Mesothelial cell of epicardium (in vitro differentiated cells): ENCODE measurements at places on chromosomes 1 and 21.
A peak's percentile ranks its signal among the peaks of the same experiment; 100 is the strongest.

DNA sequence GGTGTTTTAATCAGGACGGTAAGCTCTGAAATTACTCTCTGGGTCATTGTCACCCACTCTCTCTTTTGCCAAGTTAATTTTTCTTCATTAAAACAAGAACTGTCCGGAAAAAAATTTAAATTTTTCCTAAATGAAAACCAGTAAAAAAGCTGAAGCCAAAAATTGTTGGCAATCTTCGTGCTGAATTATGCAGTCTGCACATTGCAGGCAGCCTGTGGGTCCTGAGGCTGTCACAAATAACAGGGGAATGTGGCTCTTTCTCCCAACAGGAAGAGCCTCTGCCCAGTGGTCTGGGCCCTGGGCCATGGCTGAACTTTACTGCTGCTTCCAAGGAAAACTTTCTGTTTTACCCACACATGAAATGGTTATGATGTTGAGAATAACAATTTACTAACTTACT, 153.9 kb upstream of the SPAG17 start:
- DNase-seq, result no peak

DNA sequence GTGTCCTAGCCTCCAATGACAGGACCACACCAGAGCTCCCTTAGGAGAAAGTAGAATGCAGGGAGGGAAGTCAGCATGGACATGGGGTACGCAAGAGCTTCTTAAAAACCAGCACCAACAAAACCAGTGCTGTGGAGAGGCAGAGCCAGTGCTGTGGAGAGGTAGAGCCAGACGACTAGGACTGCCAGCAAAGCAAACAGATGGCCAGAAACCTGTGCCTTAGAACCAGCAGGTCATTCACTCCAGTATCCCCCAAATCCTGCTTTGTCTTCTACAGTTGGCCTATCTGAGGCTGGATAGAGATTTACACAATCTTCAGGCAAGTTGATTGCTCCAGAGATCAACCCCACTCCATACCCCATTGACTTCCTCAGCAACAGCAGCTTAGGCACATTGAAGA, 459.9 kb upstream of the CAMK1G start:
- no peak for DNase-seq

GRCh38 chr1:219917281-219917680, 11.1 kb downstream of the SLC30A10 start:
- DNase-seq, result no peak

DNA sequence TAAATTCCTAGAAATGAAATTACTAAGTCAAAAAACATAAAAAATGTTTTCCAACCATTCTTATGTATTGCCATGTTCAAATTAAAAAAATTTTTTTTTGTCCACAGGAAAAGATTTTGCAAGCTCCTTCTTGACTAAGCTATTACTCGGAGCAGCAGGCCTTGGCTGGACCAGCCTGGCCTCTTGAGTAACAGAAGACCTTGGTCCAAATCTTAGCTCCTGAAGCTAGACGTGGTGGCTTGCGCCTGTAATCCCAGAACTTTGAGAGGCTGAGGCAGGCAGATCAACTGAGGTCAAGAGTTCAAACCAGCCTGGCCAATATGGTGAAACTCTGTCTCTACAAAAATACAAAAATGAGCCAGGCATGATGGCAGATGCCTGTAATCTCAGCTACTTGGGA, 77.6 kb downstream of the CLSTN1 start:
- DNase-seq, result no peak

- no peak for DNase-seq
These were observed 13.0 kb upstream of the ST6GALNAC5 start for GRCh38 chr1:76854255-76854654.

DNA sequence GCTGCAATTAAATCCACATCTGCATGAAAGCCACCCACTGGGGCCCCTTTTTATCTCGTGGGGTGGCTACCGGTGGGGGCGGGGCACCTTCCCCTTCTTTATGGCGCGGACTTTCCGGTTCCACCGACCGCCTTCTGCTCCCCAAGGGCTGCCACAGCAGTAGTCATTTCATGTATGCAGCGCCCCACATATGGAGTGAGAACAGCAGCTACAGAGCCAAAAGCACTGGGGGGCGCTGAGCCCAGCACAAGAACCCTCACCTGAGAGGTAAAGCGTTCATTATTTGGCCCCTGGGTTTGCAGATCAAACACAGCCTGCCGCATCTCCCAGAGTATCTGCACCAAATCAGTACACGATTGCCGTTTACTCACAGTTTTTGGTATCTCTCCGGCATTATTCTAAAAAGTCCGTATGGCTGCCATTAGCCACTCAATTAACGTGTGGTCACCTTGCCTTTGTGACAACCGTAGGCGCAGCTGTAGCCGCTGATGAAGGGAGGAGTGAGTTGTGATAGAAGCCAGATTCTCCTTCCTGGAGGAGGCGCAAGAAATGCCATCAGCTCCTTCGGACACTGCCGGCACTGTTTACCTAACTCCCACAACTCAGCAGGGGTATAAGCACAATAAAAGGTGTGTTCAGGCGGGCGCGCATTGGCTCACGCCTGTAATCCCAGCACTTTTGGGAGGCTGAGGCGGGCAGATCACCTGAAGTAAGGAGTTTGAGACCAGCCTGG, 30.4 kb upstream of the CR2 start:
- no peak for DNase-seq

DNA sequence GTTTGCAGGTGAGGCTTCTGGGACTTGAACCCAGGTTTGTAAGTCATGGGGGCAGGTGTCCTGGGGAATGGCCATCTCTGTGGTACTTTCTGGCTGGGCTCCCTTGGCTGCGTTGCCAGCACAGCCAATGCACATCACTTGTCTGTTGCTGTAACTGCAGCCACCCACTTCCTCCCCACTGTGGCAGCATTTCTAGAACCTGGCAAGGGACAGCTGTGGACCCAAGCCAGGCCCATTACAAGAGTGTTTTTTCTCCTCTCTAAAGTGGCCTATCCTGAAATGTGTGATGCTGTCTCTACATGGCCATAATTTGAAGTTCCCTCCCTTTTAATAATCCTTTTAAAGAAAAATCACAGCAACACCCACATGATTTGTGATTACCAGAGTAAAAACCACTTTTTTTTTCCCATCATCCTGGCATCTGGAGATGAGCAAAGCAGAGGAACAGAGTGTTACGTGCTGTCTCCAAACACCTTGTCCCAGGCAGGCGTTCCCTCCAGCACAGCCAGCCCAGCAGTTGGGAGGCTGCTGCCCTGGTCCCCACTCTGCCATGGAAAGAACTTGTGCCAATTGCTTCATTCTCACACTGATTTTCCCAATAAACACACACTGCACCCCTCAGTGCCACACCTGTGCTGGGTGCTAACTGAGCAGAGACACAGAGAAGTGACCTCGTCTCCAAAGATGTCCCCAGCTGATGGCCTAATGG, 360.6 kb upstream of the USP24 start:
- no peak for DNase-seq

- DNase-seq, result no peak
These were observed 53.3 kb downstream of the ARHGEF16 start for GRCh38 chr1:3507636-3508275.

- no peak for DNase-seq
These were observed 964.6 kb upstream of the B3GALT2 start for GRCh38 chr1:194151056-194151455.

- DNase-seq, result peak; percentile 65
These were observed 14.0 kb downstream of the RHBG start for GRCh38 chr1:156383023-156383422.

DNA sequence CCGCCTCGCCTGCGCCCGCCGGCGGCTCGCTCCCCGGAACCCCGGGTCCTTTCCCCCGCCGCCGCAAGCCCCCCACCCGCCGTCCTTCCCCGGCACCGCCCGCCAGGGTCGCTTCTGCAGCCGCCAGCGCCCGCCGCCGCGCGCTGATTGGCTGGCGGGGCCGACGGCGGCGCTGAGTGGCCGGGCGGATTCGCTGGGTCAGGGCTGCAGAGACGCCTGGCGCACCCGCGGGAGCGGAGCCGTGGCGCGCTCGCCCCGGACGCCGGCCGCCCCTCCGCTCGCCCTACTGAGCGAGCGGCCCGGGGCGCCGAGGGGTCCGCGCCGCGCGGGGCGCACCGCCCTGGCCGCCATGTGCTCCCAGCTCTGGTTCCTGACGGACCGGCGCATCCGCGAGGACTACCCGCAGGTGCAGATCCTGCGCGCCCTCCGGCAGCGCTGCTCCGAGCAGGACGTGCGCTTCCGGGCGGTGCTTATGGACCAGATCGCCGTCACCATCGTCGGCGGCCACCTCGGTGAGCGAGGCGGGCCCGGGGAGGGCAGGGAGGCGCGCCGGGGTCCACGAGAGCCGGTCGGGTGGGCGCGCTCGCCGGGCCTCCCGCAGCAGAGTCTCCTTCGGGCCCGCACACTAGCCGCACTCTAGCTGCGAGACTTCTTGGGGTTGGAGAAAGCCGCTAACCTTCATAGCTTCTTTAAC, at the start of gene RIMKLA:
TSS of gene RIMKLA (plus strand) at position 207 of the 694 bp plus-strand sequence. CDS start at position 350, 143 bp downstream.
- peak; percentile 73 for DNase-seq

GRCh38 chr1:162028726-162029125, 5.1 kb upstream of the OLFML2B start:
- no peak for DNase-seq

GRCh38 chr1:2199042-2199810, 4.7 kb upstream of the FAAP20 start:
- DNase-seq, result no peak

DNA sequence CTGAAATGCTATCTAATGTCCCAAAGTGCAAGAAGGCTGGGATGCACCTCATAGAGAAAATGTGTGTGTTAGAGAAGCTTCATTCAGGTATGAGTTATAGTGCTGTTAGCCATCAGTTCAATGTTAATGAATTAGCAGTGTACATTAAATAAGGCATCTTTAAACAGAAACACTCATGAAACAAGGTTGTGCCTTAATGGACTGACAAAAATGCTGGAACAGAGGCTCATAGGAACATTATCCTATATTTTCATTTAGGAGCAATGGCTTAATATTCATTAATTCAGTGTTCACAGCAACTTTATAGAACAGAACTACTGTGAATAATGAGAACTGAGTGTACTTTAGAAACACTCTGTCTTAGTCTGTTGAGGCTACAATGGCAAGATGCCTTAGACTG, 15.2 kb upstream of the FAM89A start:
- no peak for DNase-seq

DNA sequence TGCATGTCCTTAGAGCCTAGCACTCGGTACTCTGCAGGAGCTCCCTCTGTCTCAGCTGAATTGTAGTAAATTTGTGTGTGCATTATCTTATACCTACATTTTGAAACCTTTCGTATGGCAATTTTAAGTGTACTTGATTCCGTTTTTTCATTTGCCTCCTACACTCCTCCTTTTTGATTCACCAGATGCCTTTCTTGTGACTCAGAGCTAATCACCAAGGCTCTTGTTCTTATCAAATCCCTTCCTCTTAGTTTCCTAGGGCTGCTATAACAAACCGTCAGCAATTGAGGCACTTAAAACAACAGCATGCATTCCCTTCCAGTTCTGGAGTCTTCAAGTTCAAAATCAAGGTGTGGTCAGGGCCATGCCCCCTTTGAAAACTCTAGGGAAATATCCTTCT, 261.0 kb downstream of the ASTN1 start:
- DNase-seq, result no peak

DNA sequence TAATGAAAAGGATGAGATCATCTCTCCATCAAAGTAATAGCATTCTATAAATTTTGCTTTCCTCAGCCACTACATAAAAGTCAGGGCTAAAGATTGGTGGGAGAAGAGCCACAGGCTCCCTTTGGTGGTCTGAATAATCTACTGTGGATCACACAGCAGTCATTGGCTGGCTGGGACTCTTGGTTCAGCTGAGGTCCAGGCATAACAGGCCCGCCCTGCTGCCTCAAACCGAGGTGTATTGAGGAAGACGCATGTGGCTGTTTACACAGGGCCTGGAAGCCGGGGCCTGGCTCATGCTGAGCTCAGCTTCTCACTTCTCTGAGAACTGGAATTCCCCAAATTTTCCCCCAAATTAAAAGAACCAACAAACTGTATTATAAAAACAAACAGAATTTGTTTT, 139.2 kb downstream of the PTPRC start:
- no peak for DNase-seq

GRCh38 chr1:61781151-61781550, 38.9 kb downstream of the PATJ start:
- DNase-seq, result no peak

DNA sequence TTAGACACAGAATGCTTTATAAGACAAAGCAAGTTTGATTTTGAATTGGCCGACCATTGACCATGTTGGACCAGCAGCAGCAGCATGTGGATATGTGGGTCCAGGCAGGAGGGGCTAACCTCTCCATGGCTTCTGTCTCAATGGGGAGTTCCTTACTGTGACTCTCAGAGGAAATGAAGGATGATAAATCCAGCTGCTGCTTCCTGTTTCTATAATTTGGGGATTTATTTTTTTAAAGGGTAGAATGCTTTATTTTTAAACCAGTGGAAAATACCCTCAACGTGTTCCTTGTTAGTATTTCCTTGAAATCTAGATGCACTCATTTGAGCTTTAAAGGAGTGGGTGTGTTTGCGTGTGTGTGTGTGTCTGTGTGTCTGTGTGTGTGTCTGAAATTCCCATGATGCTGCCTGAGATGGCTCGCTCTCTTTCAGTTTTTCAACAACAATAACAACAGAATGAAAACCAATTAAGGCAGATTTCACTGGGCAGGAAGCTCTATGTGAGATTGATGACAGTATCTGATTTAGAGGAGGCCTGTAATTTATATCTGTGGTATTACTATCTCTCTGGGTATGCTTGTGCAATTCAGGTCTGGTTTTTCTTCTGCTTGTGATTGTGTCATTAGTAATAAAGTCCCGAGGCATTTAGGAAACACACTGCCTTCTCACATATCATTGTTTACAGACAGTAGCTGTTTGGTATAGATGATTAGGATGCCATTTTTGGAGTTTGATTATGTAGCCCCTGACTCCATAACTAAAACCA, 86.1 kb upstream of the ZNF326 start:
- DNase-seq, result no peak

- DNase-seq, result no peak
These were observed 38.1 kb downstream of the VANGL2 start for GRCh38 chr1:160438317-160438918.

GRCh38 chr1:116954440-116954839, 44.7 kb downstream of the PTGFRN start:
- DNase-seq, result no peak

DNA sequence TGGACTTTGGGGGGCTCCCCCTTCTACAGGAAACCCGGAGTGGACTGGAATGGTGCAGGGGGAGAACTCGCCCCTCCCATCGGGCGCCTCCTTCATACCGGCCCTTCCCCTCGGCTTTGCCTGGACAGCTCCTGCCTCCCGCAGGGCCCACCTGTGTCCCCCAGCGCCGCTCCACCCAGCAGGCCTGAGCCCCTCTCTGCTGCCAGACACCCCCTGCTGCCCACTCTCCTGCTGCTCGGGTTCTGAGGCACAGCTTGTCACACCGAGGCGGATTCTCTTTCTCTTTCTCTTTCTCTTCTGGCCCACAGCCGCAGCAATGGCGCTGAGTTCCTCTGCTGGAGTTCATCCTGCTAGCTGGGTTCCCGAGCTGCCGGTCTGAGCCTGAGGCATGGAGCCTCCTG, at the start of gene TNFRSF14:
TSS of gene TNFRSF14 (plus strand) at position 95 of the 401 bp plus-strand sequence. CDS start at position 389, 294 bp downstream.
- no peak for DNase-seq

- no peak for DNase-seq
These were observed 56.2 kb downstream of the DPYD start for GRCh38 chr1:97864615-97865014.
